HAP-1 (cell line): ENCODE measurements at places on chromosomes 7 and 10.
A peak's percentile ranks its signal among the peaks of the same experiment; 100 is the strongest.

- peak; percentile 55 for DNase-seq
These were observed 25.2 kb downstream of the TASOR2 start for GRCh38 chr10:5709865-5710264.

GRCh38 chr7:110569486-110570205, 521.3 kb upstream of the LRRN3 start:
- DNase-seq = no peak

- DNase-seq = no peak
These were observed 305.6 kb upstream of the FZD1 start for GRCh38 chr7:90958647-90959046.

GRCh38 chr10:111724121-111724520, 459.4 kb downstream of the GPAM start:
- no peak for DNase-seq

DNA sequence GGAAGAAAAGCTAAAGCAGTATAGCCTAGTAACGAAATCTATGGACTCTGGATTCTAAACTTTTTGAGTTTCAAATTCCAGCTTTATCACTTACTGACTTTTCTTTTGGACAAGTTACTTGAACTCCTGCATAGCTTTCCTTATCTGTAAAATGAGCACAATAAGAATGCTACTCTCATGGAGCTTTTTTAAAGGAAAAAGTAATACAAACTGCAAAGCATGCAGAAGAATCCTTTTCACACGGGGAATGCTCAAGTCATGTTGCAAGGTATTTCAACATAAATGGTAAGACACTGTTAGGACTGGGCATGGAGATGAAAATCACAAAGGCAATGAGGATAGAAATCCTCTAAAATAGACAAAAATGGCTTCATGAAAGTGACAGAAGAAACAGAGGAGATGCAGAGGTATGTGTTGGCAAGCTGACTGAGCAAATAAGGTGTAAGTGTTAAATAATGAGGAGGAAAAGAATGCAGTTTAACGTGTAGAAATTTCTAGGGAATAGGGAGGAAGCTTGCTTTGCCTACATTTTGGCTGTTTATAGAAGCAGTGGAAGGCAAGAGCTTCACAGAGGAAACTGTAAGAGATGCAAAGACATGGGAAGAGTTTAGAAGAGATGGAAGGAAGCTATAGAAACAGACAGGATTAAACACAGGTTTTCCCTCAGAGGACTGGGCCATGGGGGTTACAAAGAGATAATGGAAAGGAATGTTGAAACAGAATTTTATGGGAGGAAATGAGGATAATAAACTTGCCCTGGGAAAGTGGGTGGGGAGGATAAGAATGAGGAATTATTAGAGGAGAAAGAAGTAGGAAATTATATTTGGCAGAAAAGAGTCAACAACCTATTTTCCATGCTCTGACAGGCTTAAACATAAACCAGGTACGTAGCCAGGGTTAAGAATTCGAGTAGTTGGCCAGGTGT, 28.8 kb upstream of the SNX13 start:
- DNase-seq = no peak

DNA sequence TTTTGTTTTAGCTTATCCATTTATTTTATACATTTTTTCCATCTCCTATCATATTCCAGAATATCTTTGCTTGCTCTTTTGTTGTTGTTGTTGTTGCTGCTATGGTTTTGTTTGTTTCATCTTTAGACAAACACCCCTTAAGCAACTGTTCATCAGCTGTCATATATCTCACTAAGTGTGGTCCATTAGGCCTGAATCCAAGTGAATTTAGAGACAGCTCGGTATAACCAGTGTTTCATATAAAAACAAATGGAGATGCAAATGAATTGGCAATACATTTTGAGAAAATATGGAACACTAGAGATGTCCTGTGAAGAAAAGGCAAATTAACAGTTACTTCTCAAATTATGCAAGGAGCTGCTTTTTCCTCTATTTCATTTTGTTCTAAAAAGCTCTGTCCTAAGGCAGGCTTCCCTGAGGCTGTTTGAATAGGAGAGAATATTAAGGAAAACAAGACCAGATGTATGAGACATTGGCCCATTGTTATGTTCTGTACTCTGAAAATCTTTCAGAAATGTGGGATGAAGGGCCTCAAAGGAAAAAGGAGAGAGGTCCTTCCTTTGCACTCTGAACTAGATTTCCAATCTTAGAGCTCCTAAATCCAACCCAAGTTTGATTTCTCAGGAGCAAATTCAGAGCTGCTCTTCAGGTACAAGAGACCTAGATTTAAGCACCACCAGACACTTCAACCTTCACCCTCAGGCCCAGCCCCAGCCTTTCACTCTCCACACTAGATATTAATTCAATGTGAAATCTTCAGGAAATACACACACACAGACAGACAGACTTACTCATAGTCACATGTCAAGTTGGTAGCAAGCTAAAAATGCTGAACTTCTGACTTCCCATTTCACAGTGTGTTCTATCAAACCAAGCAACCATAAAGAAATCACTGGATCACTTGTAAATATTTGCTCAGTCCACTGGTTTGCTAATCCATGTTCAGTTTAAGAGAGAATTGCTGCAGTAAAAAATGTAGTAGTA, 5.4 kb downstream of the TFEC start:
- no peak for DNase-seq

GRCh38 chr7:79563821-79564522, 110.5 kb upstream of the MAGI2 start:
- DNase-seq = peak; percentile 25

- DNase-seq = peak; percentile 74
These were observed 449.6 kb downstream of the GRM8 start for GRCh38 chr7:126803060-126803665.

DNA sequence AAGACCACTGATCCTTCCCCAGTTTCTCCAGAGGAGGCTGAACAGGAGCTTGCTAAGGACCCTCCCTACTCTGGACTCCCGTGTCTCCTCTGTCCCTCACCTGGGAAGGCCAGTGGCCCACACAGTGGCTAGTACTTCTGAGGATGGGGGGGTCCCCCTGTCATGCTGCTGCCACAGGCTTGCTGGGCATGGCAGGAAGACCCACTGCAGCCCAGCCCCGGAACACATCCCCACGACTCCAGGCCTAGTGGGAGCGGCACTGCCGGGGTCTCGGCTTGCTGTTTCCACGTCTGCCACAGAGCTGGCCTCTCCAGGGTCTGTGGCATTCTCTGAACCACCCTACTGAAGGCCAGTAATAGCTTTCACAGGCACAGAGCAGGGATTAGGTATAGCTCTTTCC, 25.9 kb upstream of the NPFFR1 start:
- DNase-seq = no peak

GRCh38 chr10:123891144-123892071, at the start of gene CPXM2:
CPXM2 (minus strand) TSS chr10:123891807; CDS start chr10:123891659, 148 bp downstream.
- no peak for DNase-seq

- DNase-seq = no peak
These were observed 38.0 kb upstream of the TRUB1 start for GRCh38 chr10:114899982-114900381.

- DNase-seq = no peak
These were observed 30.6 kb downstream of the MYL10 start for GRCh38 chr7:101598422-101598985.

- no peak for DNase-seq
These were observed 152.9 kb upstream of the CSTF2T start for GRCh38 chr10:51852297-51852696.

GRCh38 chr10:3805791-3806461, 20.9 kb upstream of the KLF6 start:
- DNase-seq = no peak

GRCh38 chr10:86368987-86369386, 2.4 kb upstream of the GRID1 start:
- no peak for DNase-seq

DNA sequence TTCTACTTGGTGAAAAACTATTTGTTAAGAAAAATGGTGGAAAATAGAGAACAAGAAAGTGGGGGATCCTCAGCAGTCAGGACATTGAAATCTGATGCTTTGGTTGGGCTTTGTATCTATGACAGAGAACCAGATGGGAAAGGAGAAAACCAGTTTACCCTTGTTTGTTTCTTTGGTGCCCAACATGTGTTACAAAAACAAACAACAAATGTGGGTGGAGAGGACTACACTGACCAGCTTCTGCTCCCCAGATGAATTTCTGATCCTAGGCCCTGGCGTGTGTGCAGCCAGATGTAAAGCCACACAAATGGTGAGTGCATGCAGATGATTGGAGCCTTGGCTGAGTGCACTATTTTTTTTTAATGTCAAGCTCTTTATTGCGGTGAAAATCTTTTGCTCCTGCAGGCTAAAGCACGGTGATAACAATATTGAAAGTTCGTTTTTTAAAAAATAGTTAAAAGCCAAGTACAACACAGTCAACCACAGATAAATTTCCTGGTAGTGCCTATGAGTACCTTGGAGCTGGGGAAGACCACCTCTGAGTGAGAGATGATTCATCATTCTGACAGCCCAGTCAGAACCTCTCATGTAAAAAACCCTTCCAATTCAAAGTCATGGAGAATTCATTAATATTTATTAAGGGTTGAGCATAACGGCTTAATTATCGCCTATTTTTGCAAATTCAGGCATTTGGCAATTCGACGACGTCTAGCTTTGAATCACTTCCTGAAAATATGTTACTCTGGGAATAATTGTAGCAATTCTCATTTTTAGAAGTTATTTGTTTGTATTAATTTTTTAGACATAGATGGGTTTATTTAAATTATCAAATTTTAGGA, 163.7 kb downstream of the AGMO start:
- no peak for DNase-seq

DNA sequence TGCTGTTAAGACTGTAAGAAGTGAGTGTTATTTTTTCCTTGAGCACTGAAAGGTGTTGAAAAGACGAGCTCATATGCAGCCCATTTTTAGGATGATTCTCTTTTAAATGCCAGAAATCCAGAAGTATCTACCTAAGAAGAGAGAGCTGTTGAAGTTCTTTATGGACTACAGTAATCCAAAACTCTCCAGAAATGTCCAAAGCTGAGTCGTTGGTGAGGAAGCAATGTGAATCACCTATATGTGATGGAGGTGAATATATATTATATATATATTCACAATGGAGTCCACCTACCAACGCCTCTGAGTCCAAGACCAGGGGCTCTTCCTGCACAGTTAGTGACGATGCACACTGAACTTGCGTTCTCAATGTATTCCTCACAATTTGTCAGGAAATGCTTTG, 252.7 kb upstream of the PITRM1 start:
- no peak for DNase-seq

- DNase-seq = peak; percentile 37
These were observed 660 bp downstream of the SUV39H2 start for GRCh38 chr10:14879124-14879927.

DNA sequence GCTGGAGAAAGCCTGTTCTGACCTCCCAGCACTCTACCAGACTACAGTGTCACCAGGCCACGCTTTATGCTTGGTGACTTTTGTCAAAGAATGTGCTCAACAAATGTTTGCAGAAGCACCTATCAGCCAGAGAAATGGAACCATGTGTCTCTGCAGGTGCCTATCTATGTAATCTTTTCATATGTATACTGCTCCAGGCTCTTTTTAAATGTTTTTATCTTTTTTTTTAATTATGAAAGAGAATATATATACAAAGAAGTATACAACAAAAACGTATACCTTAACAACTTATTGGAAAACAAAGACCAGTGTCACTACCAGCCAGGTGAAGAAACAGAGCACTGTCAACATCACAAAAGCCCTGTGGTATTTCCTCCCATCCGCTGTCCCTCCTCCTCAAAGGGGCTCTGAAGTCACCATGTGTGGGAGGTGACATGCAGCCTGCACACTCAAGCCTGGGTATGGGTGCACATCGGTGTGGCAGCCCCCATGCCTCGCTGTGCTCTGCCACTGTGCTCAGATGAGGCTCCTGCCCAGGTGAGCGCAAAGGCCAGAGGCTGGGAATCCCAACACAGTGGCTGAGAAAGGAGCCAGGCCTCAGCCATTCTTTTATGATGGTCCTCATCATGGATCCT, 120.6 kb downstream of the CLEC2L start:
- DNase-seq = no peak

DNA sequence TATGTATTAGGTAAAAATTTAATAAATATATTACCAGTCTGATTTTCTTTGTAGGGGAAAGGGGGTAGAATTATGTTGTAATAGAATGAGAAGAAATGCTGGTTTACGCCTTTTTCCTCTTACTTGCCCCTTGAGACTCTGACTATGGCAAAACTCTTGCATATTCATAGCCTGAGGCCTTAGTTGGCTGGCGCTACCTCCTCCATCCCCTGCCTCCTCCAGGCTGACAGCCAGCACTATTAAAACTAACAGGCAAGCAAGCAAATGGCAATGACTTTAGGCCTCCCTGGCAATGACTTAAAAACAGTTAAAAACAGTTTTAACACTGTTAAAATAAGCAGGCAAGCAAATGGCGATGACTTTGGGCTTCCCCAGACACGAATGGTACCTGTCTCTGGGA, 14.4 kb downstream of the PKD2L1 start:
- peak; percentile 16 for DNase-seq

GRCh38 chr10:113425541-113425951, 127.3 kb upstream of the HABP2 start:
- DNase-seq = no peak

GRCh38 chr10:86350897-86351296, 15.7 kb downstream of the GRID1 start:
- DNase-seq = no peak

- DNase-seq = no peak
These were observed 15.8 kb downstream of the VOPP1 start for GRCh38 chr7:55556492-55556891.

DNA sequence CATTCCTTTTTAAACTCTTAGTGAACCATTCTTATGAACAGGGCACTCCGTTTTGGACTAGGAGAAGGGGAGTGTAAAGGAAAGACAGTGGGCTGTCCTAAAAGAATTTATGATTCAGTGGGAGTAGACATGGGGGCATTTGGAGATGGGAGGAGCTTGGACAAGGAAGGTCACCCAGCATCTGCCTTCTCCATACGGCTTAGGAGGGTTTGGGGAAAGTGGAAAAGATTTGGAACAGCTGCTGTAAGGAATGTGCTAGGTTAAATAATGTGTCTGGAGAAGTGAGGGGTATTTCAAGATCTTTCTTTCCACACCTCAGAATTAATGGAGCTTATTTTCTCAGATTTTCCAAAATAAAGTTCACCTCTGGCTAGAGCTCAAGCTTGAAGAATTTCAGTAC, 24.0 kb downstream of the SLC35G1 start:
- no peak for DNase-seq

- DNase-seq = peak; percentile 8
These were observed 9.6 kb downstream of the GPRIN2 start for GRCh38 chr10:46546591-46547540.

DNA sequence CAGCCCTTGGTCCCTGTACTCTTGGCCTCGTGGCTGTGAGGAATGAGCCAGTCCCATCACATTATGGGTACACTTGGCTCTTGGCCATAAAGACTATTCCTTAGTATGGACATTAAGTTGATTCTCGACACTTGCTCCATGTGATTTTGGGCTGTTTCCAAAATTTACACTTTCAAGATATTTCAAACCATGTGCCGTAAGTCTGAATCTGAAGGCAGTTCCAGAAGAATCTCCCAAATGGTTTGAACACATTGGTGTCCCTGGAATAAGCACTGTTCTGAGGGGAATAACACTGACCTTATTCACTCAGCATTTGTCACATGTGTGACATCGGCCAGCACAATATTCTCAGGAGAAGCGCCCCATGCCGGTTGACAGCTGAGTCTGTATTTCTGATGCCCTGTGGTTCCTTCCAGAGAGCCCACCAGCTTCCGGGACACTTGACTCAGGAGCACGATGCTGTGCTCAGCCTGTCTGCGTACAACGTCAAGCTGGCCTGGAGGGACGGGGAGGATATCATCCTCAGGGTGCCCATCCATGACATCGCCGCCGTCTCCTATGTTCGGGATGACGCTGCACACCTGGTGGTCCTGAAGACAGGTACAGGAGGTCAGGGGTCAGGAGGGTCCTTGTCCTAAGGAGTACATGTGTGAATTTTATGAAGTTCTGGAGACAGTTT, 24.6 kb downstream of the NACAD start:
- no peak for DNase-seq

- DNase-seq = no peak
These were observed 100.9 kb upstream of the SORCS3 start for GRCh38 chr10:104540181-104540580.
